SW480 (cell line): ENCODE measurements at places on chromosomes 1 and 21.

- DNase-seq, result no peak
These were observed 98.2 kb downstream of the EPHB2 start for GRCh38 chr1:22808676-22809483.

DNA sequence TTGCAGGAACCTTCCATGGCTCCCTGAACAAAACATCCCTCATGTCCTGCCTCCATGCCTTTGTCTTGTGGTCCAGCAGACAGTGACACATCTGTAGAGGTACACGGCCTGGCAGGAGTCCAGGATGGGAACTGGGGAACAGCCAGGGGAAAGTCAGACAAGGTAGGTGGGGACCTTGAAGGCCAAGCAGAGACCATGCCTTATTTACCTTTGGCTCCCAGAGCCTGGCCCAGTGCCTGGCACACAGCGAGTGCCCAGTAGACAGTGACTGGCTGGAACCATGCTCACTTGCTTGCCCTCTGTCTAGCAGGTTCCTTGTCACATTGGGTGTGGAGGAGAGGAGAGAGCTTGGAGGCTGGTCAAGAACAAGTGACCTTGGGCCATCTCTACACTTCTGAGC is 81.0 kb downstream of the BCAR3 start:
- DNase-seq, result no peak

DNA sequence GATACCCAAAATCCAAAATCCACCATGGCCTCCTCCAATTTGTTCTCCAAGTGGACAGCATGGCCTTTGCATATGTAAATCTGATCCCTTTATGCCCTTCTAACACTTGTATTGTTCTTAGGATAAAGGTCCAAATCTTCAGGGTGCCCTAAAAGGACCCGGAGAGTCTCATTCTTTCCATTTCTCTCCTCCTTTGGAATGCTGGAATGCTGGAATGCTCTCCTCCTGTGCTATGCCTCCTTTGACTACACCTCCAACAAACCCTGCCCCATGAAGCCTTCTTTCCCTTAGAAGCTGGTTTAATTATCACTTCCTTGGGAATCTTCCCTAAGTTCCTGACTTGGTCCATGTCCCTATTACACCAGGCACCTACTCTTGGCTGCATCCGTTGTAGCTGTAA is 484.8 kb upstream of the RUNX1 start:
- no peak for DNase-seq

DNA sequence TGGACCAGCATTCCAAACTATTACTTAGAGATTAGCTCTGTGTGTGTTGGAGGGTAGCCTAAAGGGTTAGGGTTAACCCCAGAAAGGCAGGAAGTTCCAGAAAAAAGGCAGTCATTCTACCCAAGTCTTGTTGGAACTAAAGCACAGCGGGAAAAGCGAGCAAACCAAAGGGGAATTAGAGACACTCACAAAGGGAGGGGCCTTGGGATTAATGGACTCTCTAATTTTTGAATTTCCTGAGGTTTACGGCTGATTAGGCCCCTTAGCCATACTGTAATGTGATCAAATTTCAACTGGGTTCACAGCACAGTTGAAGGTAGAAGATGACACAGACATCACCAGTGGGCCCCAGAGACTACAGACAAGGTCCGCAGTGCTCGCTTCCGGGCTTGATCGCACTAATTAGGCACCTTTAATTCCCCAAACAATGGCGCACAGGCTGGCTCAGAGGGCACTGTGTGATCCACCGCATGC is 28.3 kb downstream of the CAPZB start:
- DNase-seq, result no peak

DNA sequence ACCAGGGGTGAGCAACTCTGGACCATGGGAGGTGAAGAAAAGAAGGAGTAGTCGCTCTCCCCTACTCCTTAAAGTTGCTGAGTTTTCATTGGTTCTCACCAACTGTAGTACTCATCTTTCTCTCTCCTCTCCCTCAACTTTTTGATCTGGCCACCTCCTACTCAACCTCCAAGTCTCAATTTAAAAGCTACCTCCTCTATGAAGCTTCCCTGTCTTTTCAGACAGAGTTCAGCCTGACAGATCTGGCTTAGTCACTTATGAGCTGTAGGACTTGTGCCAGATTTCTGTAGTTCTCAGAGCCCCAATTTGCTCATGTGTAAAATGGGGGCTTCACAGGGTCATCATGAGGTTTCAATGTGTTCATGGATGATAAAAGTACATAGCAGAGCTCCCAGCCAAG is 34.5 kb upstream of the HTR1D start:
- no peak for DNase-seq

DNA sequence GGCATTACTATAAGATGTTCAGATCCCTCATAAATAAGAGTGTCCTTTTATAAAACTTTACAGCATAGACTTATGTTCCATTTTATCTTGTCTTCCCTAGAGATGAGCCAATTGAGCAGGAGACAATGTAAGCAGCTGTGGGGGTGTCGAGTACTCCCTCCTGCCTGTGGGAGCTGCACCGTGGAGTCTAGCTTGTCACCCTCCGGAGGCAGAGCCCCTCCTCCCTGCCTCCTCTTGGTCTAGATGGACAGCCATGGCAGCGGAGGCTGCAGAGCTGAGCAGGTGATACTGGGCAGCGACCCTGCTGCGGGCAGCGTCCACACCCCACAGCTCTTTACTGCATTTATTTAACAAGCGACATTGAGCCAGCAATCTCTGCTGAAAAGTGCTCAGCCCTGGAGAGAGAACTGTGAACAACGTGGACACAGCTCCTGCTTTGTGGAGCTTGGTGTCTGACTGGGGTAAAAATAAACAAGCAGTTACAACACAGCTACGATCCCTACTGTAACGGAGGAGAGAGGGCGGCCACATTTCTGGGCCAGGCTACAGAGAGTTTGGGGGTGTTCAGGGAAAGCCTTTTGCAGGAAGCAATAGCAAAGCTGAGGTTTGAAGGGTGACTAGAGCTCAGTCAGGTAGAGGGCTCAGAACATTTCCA is 12.8 kb upstream of the KIF21B start:
- DNase-seq, result no peak

- DNase-seq, result no peak
These were observed 1.6 kb upstream of the RAB7B start for GRCh38 chr1:206004826-206005225.
